ENCODE measurements at places on chromosomes 13 and 19.

GRCh38 chr19:48190288-48190884, 19.9 kb downstream of the ZSWIM9 start:
- no peak overlapping the region for H3K27ac ChIP-seq
- H3K27me3 ChIP-seq, result peaks cover 11% of the 10 kb centered on the region
- DNase-seq, result peak; percentile 64
- H3K36me3 ChIP-seq, result peaks cover 19% of the 10 kb centered on the region
- H3K4me3 ChIP-seq, result no peak overlapping the region
- peaks cover 11% of the 10 kb centered on the region for H3K4me1 ChIP-seq

GRCh38 chr13:104571161-104571892, 1505.1 kb upstream of the SLC10A2 start:
- H3K36me3 ChIP-seq, result no peaks in the 10 kb centered on the region
- no peaks in the 10 kb centered on the region for H3K27me3 ChIP-seq
- no peak for DNase-seq
- no peaks in the 10 kb centered on the region for H3K4me1 ChIP-seq
- no peak overlapping the region for H3K27ac ChIP-seq

DNA sequence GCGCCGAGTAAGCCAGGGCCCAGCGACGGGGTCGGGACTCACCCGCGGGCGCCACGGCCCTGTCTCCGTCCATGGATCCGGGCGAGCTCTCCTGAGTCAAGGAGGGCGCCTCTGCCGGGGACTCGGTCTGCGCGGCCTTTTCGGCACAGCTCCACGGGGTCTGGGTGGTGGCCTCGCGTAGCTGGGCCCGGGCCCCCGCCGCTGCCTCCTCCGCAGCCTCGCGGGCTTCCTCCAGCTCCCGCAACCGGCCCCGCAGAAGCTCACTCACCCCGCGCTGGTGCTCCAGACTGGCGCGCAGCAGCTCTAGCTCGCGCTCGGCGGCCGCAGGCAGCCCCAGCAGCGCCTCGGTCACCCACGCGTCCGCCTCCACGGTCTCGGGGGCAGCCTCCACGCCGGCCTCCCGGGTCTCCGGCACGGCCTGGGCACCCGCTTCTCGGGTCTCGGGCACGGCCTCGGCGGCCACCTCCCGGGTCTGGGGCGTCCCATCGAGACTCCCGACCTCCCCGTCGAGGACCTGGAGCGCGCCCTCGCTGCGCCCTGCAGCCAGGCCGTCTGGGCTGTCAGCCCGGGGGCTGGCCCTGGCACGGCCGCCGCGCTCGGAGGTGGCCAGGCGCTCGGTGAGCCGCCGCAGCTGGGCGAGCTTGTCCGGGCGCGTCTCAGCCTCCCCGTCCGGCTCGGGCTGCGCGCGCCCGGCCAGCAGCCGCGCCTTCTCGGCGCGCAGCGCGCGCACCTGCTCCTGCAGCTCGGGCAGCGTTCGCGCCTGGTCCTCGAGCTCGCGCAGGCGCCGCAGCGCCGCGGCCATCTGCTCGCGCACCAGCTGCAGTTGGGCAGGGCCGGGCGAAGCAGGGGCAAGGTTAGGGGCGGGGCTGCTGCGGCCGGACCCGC, 8.4 kb downstream of the KANK3 start:
- H3K36me3 ChIP-seq, result peaks cover 3% of the 10 kb centered on the region
- H3K27me3 ChIP-seq, result peaks cover 89% of the 10 kb centered on the region
- no peak overlapping the region for H3K4me3 ChIP-seq

- H3K4me1 ChIP-seq, result peaks cover 5% of the 10 kb centered on the region
- no peak overlapping the region for H3K4me3 ChIP-seq
- no peak for DNase-seq
- peaks cover 20% of the 10 kb centered on the region for H3K27me3 ChIP-seq
- H3K36me3 ChIP-seq, result no peaks in the 10 kb centered on the region
- H3K27ac ChIP-seq, result no peak overlapping the region
Measured at GRCh38 chr13:42875475-42876269, 94.3 kb downstream of the FAM216B start.

- H3K4me3 ChIP-seq, result no peak overlapping the region
- no peaks in the 10 kb centered on the region for H3K4me1 ChIP-seq
- no peak for DNase-seq
- no peak overlapping the region for H3K27ac ChIP-seq
- H3K27me3 ChIP-seq, result no peaks in the 10 kb centered on the region
Measured at GRCh38 chr13:96903085-96903484, 91.2 kb downstream of the OXGR1 start.

- H3K4me3 ChIP-seq, result no peak overlapping the region
- no peak overlapping the region for H3K27ac ChIP-seq
- no peaks in the 10 kb centered on the region for H3K27me3 ChIP-seq
Measured at GRCh38 chr19:29393915-29394460, 131.8 kb upstream of the VSTM2B start.

- no peaks in the 10 kb centered on the region for H3K4me1 ChIP-seq
- no peaks in the 10 kb centered on the region for H3K36me3 ChIP-seq
- H3K27ac ChIP-seq, result no peak overlapping the region
- DNase-seq, result no peak
- no peak overlapping the region for H3K4me3 ChIP-seq
- no peaks in the 10 kb centered on the region for H3K27me3 ChIP-seq
Measured at GRCh38 chr13:80082396-80083080, 258.4 kb downstream of the SPRY2 start.

DNA sequence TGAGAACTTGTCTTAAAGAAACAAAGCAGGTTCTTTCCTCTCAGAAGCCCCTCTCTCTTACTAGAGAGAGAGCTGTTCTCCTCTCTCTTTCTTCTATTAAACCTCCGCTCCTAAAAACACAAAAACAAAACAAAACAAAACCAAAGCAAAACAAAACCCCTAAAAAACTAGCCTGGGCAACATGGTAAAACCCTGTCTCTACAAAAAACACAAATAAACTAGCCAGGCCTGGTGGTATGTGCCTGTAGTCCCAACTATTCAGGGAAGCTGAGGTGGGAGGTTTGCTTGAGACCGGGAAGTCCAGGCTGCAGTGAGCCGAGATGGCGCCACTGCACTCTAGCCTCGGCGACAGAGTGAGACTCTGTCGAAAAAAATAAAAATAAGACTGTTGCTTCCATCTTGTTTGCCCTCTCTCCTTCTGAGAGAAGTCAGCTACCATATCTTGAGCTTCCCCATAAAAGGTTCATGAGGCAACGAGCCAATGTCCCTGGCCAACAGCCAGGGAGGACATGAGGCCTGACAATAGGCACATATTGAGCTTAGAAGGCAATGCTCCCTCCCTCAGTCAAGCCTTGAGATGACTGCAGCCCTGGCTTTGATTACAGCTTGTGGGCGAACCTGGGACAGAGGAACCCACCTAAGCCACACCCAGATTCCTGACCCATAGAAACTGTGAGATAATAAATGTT, 17.5 kb upstream of the FLT3 start:
- DNase-seq, result no peak
- peaks cover 20% of the 10 kb centered on the region for H3K27me3 ChIP-seq
- peaks cover 6% of the 10 kb centered on the region for H3K4me1 ChIP-seq
